ENCODE measurements at places on chromosomes 4 and X.

GRCh38 chrX:14084466-14084865, 54.8 kb upstream of the GEMIN8 start:
- no peak for DNase-seq

GRCh38 chr4:24260923-24261564, 323.3 kb downstream of the DHX15 start:
- DNase-seq: no peak

DNA sequence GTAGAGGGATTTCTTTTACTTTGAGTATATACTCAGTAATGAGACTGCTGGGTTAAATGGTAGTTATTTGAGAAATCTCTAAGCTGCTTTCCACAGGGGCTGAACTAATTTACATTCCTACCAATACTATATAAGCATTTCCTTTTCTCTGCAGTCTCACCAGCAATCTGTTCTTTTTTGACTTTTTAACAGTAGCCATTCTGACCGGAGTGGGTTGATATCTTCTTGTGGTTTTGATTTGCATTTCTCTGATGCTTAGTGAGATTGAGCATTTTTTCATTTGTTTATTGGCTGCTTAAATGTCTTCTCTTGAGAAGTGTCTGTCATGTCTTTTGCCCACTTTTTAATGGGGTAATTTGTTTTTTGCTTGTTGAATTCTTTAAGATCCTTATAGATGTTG, 43.3 kb downstream of the SPCS3 start:
- DNase-seq: no peak

GRCh38 chr4:63814171-63814964, 594.9 kb downstream of the TECRL start:
- no peak for DNase-seq

GRCh38 chr4:106717091-106717490, 319.0 kb downstream of the DKK2 start:
- no peak for DNase-seq

DNA sequence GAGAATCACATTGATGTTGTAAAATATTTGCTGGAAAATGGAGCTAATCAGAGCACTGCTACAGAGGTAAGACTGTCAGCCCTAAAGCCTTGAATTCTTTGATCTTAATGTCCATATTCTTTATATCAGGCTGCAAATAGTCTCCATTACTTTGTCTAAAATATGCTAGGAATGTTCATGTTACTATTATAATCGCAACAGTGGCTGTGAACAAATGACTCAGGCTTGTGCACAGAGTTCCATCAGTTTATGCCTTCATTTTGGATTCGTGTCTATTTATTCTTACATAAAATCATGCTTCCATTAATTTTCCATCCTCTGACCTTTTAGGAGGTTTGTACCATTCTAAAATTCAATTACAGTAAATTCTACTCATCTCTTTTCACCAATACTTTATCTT, 182.7 kb downstream of the ANK2 start:
- no peak for DNase-seq

GRCh38 chr4:118417325-118417724, 64.5 kb upstream of the PRSS12 start:
- no peak for DNase-seq

GRCh38 chr4:2321279-2322196, 59.6 kb upstream of the MXD4 start:
- no peak for DNase-seq

DNA sequence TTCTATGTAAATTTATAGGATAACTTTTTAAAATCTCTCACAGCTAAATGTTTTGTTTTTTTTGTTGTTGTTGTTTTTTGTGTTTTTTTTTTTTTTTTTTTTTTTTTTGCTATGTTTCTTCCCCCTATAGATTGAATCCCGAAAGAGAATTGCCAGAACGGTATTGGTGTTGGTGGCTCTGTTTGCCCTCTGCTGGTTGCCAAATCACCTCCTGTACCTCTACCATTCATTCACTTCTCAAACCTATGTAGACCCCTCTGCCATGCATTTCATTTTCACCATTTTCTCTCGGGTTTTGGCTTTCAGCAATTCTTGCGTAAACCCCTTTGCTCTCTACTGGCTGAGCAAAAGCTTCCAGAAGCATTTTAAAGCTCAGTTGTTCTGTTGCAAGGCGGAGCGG, 4.1 kb downstream of the BRS3 start:
- DNase-seq: no peak

DNA sequence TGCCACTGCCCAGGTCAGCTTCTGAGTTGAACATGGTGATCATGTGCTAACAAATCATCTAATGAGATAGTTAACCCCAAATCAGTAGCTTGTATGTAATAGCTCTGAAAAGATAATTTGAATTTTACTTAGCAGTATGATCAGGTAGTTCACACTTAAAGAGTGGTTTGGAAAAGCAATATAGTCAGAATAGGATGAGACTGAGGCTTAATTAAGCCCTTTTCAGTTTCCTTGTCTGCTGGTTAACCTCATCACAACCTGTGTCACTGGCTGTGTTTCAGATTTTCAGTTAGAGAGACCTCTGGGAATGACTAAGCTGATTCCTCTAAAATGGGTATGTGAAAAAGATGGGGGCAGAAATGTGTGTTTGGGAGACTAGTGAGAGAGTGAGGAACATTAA, 38.1 kb downstream of the GPR174 start:
- no peak for DNase-seq

- no peak for DNase-seq
These were observed 276.4 kb downstream of the SPRY1 start for GRCh38 chr4:123672987-123673386.

GRCh38 chr4:165415910-165416309, 37.1 kb downstream of the CPE start:
- DNase-seq: no peak

GRCh38 chr4:154854362-154854761, 73.3 kb downstream of the RBM46 start:
- no peak for DNase-seq

GRCh38 chr4:1495416-1496115, 89.3 kb upstream of the NKX1-1 start:
- no peak for DNase-seq
